ENCODE measurements at places on chromosomes 5 and 9. TPM values are rescaled to one million over a fixed set of nuclear protein-coding genes. Genes with fewer than 3 reads are reported as not detected.

SPZ1 gene
- not detected for total RNA-seq

- DNase-seq = no peak
- peaks cover 4% of the 10 kb centered on the region for H3K27me3 ChIP-seq
- no peaks in the 10 kb centered on the region for H3K4me1 ChIP-seq
- H3K27ac ChIP-seq = no peak overlapping the region
- no peaks in the 10 kb centered on the region for H3K36me3 ChIP-seq
These were observed 127.2 kb upstream of the NFIB start for GRCh38 chr9:14441115-14441514.

DNA sequence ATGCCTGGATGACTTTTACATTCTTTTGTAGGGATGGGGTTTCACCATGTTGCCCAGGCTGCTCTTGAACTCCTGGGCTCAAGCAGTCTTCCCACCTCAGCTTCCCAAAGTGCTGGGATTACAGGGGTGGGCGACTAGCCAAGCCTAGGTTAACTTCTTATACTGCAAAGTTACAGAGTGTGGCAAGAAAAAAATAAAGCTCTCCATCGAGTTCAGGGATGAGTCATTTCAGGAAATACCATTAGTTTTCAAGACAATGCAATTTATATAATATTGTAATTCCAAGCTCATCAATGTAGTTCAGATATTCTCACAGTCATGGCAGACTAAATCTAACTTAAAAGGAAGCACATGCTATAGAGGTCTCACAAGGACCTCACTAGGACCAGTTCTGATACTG, 11.5 kb upstream of the ABO start:
- H3K27me3 ChIP-seq = no peaks in the 10 kb centered on the region
- H3K4me1 ChIP-seq = no peaks in the 10 kb centered on the region
- no peak overlapping the region for H3K27ac ChIP-seq
- H3K4me3 ChIP-seq = no peak overlapping the region

DNA sequence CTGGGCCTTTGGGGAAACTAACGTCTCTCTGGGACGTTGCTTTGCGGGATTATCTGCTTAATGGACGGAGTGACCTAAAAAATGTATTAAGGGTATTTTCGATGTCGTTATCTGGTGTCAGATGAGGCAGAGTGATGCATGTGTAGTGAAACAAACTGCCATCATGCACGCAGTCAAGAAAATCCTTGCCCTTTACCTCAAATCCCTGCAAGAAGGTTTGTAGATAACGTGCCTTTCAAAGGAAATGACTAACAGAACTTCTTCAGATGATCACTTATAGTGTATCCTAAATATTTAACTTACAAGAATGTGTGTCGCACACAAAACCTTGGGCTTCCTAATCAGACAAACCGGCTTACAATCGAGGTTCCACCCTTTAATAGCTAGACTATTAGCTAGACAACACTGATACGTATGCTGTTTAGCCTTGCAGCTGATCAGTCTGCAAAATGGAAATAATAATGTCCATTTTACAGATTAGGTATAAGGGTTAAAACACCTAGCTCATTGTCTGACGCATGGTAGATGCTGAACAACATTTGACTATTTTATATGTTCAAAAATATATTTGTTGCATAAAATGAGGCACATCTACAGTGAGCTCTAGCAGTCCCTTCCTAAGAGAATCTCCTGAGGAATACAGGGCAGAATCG, 541 bp upstream of the TBCA start:
- peak overlapping the region; percentile 88 for H3K4me3 ChIP-seq
- H3K27ac ChIP-seq = peak overlapping the region; percentile 91
- no peak for DNase-seq
- H3K4me1 ChIP-seq = peaks cover 26% of the 10 kb centered on the region

DOCK2 gene
- not detected for total RNA-seq

DNA sequence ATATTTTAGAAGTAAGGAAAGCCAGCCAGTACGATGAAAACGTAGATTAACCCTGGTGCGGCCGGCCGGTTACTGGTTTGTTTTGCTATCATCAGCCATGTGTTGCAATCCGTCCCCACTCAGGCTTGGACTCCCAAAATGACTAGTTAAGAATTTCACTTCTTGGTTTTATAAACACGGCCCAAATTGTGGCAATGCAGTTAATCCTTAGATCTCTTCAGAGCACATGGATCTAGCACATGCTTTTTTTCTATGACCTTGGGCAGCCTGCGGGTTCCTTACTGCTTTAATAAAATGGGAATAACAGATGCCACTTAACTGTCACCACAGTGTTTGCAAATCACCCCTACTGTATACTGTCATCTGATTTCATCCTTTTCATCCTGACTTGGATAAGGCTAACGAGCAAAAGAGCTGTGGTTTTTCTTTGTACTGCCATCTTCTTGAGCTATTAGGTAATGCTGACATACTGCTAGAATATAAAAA, 1.5 kb downstream of the NDFIP1 start:
- H3K27me3 ChIP-seq = no peaks in the 10 kb centered on the region
- peak overlapping the region; percentile 90 for H3K4me3 ChIP-seq
- peaks cover 20% of the 10 kb centered on the region for H3K36me3 ChIP-seq
- DNase-seq = no peak
- H3K4me1 ChIP-seq = peaks cover 29% of the 10 kb centered on the region

HMMR gene
- total RNA-seq = 13.3 TPM

SCGB3A1 gene
- total RNA-seq = not detected

- DNase-seq = no peak
- H3K4me1 ChIP-seq = peaks cover 15% of the 10 kb centered on the region
- H3K4me3 ChIP-seq = no peak overlapping the region
- no peaks in the 10 kb centered on the region for H3K27me3 ChIP-seq
- H3K27ac ChIP-seq = no peak overlapping the region
- H3K36me3 ChIP-seq = peaks cover 7% of the 10 kb centered on the region
These were observed 107.4 kb downstream of the SCAMP1 start for GRCh38 chr5:78467752-78468357.

FOXE1 gene
- total RNA-seq = 0.38 TPM

DNA sequence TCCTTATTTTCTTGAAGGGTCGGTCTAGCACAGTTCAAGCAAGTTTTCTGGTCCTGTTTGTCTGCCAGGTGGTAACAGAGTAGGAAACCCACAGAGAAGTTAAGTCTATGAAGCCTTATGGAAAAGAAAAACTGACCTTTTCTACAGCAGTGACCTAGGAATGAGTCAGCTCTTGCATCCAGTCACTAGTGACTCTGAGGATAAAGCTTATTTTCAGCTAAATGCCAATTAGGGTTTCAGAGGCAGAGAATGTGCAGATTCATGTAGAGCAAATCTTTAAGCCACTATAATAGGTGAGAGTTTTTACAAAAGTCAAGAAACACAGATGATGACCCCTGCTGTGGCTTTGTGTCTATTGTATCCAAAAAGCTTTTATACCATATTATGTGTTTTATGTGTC, 100.7 kb downstream of the CWC27 start:
- H3K4me1 ChIP-seq = no peaks in the 10 kb centered on the region
- DNase-seq = no peak
- no peaks in the 10 kb centered on the region for H3K27me3 ChIP-seq
- H3K4me3 ChIP-seq = no peak overlapping the region

DNA sequence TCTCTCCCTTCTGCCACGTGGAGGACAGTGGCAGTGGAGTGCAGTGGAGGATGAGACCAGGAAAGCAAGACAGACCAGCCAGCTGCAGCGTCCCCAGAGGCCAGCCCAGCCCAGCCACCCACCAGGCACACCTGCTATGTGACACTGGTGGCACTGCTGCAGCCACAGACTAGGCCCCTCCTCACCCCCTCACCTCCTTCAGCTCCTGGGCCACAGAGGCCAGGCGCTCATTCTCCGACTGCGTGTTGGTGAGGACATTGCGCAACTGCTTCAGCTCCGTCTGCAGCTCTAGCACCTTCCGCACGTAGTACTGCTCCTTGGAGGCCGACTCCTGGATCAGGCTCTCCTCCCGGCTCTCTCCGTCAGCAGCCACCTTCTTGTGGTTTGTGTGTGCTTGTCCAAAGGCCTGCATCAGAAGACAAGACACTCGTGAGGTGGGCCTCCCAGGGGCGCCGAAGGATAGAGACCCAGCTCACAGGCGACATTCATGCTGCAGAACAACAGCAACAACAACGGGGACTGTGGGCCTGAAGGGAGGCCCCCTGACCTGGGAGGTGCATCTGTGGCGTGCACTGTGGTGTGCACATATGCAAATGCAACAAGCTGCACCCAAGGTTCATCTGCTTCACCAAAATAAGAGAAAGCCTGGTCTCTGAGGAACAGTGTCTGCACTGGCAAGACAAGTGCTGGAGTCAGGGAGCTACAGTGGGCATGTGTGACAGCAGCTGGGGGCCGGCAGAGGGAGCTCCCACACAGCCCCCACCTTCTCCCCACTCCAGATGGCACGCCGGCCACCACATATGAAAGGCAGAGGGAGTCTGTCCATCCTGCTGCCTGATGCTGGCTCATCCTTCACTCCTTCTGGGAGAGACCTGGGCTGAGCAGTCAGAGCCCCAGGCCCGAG, 35.5 kb downstream of the BICD2 start:
- H3K4me3 ChIP-seq = no peak overlapping the region
- H3K27ac ChIP-seq = no peak overlapping the region
- DNase-seq = no peak
- H3K27me3 ChIP-seq = no peaks in the 10 kb centered on the region
- H3K4me1 ChIP-seq = no peaks in the 10 kb centered on the region
- peaks cover 1% of the 10 kb centered on the region for H3K36me3 ChIP-seq

TPPP gene
- 2.6 TPM for total RNA-seq

PRR7 gene
- 11.7 TPM for total RNA-seq

- H3K27ac ChIP-seq = no peak overlapping the region
- peaks cover 53% of the 10 kb centered on the region for H3K4me1 ChIP-seq
- H3K27me3 ChIP-seq = no peaks in the 10 kb centered on the region
- H3K36me3 ChIP-seq = peaks cover 2% of the 10 kb centered on the region
- no peak for DNase-seq
These were observed 263.6 kb downstream of the FANCC start for GRCh38 chr9:95053611-95054570.

DNA sequence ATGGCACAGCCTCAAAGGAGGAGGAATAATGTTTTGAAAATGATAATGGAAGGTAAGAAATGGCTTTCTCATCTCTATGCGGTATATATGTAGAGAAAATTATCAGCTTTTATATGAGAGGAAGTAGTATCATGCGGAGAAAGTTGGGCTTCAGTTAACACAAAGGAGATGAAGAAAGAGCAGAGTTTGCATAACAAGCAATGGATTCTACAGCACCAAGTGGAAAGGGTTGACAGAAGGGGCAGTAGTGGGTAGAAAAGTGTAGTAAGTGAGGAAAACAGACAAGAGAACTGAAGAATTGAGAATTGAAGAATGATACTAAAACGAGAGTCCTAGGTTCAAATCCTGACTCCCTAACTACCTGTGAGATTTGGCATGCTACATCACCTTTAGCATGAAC, 51.0 kb downstream of the GNG10 start:
- no peaks in the 10 kb centered on the region for H3K36me3 ChIP-seq
- H3K4me3 ChIP-seq = no peak overlapping the region
- no peak for DNase-seq
- no peaks in the 10 kb centered on the region for H3K27me3 ChIP-seq

DNA sequence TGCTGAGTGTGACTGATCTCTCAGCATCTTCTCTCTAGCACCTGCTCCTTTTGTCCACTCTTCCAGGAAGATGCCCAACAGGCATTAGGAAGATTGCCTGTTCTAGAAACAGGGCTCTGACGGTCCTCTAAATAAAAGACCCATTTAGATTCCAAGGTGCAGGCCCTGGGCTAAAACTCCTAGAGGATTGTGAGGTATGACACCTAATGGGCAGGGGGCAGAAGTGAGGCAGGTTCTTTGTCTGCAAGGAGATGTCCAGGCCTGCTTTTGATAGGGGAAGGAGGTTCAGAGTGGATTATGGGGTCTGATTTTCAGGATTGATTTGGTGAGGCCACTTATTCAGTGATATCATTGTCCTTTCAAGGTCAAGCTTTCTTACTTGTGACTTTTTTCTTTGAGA, 140.8 kb upstream of the TRPC7 start:
- no peak overlapping the region for H3K27ac ChIP-seq
- no peaks in the 10 kb centered on the region for H3K27me3 ChIP-seq
- peaks cover 3% of the 10 kb centered on the region for H3K4me1 ChIP-seq

- no peaks in the 10 kb centered on the region for H3K36me3 ChIP-seq
- H3K4me3 ChIP-seq = no peak overlapping the region
- no peak for DNase-seq
- no peak overlapping the region for H3K27ac ChIP-seq
- peaks cover 8% of the 10 kb centered on the region for H3K27me3 ChIP-seq
These were observed 4.5 kb upstream of the EGFL7 start for GRCh38 chr9:136657974-136658848.

DNA sequence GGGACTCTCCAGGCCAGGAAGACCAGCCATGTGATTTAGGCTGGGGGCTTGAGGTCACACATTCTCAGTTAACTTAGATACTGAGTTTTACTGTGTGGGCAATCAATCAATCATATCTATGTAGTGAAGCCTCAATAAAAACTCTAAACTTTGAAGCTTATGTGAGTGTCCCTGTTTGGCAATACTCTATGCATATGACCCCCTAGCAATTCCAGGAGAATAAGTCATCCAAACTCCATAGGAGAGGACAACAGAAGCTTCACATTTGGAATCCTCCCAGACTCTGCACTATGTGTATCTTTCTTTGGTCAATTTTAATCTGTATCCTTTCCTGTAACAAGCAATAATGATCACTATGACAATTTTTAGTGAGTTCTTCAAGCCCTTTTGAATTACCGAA, 216.8 kb upstream of the RGMB start:
- H3K4me3 ChIP-seq = no peak overlapping the region
- no peak for DNase-seq
- H3K4me1 ChIP-seq = no peaks in the 10 kb centered on the region
- no peaks in the 10 kb centered on the region for H3K36me3 ChIP-seq
- no peaks in the 10 kb centered on the region for H3K27me3 ChIP-seq
- H3K27ac ChIP-seq = no peak overlapping the region

SLC4A9 gene
- 0.58 TPM for total RNA-seq

SPIN1 gene
- 151 TPM for total RNA-seq

ZNF454 gene
- total RNA-seq = 0.36 TPM

- no peaks in the 10 kb centered on the region for H3K4me1 ChIP-seq
- no peak for DNase-seq
- no peak overlapping the region for H3K4me3 ChIP-seq
- peaks cover 21% of the 10 kb centered on the region for H3K27me3 ChIP-seq
- no peak overlapping the region for H3K27ac ChIP-seq
These were observed 71.9 kb downstream of the FOXD1 start for GRCh38 chr5:73376618-73377170.

SV2C gene
- total RNA-seq = 0.27 TPM

BNC2 gene
- 1.0 TPM for total RNA-seq

- H3K27ac ChIP-seq = no peak overlapping the region
- no peak for DNase-seq
- peaks cover 2% of the 10 kb centered on the region for H3K4me1 ChIP-seq
- no peak overlapping the region for H3K4me3 ChIP-seq
- H3K27me3 ChIP-seq = no peaks in the 10 kb centered on the region
These were observed 2.1 kb downstream of the MAMDC4 start for GRCh38 chr9:136854113-136854841.

BTNL8 gene
- not detected for total RNA-seq

PCDHB10 gene
- total RNA-seq = 5.5 TPM
